ENCODE measurements at places on chromosomes 1 and 21.

DNA sequence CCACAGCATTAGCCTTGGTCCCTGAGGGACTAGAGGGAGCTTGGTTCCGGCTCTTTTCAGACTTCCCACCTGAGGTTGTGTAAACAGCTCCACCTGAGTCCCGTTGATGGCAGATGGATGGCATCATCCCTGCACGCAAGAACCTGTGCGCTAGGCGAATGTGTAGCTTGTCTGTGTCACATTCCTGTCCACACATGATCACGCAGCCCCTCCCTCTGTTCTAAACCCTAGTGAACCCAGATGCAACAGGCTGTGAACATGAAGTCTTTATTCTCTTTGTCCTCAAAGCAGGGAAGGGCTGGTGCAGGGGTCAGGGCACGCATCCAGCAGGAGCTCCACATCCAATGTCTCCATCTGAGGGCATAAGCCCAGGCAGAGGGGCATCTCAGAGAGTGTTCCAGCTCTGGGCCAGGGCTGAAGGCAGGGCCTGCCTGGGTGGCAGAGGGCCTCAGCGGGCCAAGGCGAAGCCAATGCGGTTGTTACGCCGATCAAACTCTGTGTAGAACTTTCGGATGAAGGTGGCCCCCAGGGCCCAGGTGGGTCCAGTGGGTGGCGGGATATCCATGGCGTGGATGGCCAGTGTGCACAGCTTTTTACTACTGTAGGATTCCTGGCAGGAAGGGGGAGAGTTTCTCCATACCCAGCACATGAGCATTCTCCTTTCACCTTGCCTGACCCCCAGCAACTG, 2.9 kb upstream of the ETNK2 start:
- DNase-seq: no peak

GRCh38 chr1:172054172-172054571, 212.9 kb downstream of the DNM3 start:
- DNase-seq: no peak

GRCh38 chr1:241611063-241611462, 29.1 kb downstream of the CHML start:
- DNase-seq: peak; percentile 70

- no peak for DNase-seq
These were observed 49.3 kb upstream of the AJAP1 start for GRCh38 chr1:4605158-4605557.

DNA sequence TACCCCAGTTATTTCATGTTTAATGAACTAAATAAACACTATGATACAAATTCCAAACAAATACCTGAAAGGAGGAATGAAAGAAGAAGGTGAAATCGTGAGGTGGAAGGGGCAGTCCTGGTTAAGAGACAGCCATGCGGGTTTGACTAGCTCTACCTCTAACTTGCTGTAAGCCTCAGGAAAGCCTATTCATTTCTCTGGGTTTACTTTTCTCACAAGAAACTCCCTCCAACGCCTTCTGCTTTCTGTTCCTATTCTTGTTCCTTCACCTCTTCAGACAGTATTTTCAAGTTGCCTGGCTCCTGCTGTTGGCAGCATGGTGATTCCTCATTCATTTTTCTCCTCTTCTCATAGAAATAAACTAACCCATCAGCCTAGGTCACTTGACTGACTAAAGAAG, 92.4 kb downstream of the NTPCR start:
- no peak for DNase-seq

DNA sequence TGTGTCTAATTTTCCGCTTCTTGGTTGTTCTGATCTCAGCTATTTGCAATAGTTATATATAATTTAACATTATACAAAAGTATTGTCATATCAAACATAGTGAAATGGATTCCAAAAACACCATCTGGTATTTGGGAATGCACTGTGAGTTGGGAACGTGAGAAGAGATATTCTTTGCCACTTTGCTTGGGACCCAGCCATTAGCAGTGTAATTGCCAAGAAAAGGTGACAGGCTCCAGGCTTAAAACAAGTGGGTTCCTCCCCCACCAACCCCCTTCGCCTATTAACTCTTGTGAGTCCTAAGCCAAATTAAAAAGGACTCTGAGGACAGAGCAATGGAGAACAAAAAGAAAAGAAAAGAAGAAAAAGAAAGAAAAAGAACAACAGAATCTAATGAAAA, 186.7 kb upstream of the NFIA start:
- DNase-seq: no peak

GRCh38 chr1:245217853-245218608, 63.2 kb downstream of the KIF26B start:
- no peak for DNase-seq

GRCh38 chr1:147202576-147202975, 22.6 kb downstream of the FMO5 start:
- DNase-seq: no peak

GRCh38 chr1:84387480-84388163, 10.7 kb upstream of the DNASE2B start:
- DNase-seq: no peak

DNA sequence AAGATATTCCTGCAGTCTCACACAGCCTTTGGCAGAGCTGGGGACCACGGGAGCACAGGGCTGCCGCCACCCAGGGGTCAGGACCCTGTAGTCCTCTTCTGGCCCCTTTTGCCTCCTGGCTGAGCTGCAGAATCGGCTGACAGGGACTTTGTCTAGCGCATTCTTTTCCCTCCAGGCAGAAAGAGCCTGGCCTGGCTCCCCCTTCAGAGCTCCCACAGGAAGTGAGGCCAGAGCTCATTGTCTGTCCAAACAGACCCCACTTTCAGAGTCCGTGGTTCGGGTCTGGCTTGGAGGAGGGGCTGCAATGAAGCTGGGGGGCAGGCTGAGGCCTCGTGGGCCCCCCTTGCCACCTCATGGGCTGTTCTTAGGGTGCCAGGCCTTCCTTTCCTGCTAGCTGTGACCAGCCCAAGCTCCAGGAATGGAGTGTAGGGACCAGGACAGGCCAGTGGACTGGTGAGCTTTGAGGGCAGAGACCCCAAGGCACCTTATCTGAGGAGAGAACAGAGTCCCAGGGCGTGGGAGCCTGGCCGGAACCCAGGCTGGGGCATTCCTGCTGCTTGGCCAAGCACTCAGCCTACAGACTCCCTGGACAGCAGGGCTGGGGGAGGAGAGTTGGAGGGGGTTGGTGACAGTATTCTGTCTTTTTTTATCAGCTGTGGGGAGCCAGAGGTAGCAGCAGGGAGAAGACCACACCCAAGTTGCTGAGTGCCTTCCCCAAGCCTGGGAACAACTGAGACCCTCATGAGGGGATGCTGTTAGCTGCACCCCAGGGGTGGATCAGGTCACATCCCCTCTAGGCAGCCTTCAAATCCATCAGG, 4.7 kb downstream of the CELSR2 start:
- no peak for DNase-seq

DNA sequence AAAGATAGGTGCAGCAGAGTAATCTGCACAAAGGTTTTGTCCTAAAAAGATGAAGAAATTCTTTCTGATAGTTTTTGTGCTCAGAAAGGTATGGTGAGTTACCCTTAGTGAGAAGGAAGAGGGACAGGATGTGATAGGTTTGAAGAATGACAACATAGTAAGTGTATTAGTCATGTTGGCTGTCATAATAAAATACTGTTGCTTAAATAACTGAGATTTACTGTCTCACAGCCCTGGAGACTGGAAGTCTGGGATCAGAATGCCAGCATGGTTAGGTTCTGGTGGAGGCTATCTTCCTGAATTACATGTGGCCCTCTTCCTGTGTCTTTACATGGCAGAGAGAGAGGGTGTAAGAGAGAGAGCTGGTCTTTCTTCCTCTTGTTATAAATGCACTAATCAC, 965.2 kb downstream of the TTLL7 start:
- DNase-seq: no peak

- no peak for DNase-seq
These were observed 271.6 kb downstream of the PBX1 start for GRCh38 chr1:164830628-164831027.

DNA sequence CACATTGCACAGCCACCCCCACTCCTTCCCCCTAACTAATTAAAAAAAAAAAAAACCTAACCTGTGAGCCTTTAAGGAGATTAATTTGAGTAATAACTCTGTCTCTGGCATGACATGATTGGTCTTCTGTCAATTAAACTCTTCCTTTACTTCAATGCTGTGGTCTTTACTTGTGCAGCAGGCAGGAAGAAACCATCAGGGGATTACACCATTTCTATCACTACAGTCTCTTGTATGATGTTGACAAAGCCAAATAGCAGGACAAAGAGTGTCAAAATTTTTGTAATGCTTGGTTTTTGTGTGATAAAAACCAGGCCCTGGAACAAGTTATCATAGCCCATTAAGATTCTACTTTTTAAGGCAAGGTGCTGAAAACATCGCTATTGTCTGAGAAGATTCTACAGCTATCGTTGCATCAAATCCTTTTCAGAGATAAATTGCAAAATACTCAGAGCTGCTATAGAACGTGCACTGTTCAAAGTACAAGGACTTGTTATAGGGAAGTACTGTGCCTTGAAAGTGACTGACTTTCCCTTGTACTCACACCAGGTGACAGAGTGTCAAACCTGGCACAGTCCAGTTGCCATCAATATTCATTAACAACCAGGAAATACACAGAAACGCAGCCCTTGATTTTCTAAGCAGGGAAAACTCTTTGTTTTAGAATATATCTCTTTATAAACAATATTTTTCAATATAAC, 37.7 kb downstream of the LHX9 start:
- DNase-seq: no peak

- no peak for DNase-seq
These were observed 1.3 kb downstream of the PIK3R3 start for GRCh38 chr1:46131093-46131492.

- DNase-seq: peak; percentile 58
These were observed 83.9 kb downstream of the FASLG start for GRCh38 chr1:172742599-172743500.

- peak; percentile 24 for DNase-seq
These were observed 342.7 kb upstream of the NR5A2 start for GRCh38 chr1:199684686-199685273.

DNA sequence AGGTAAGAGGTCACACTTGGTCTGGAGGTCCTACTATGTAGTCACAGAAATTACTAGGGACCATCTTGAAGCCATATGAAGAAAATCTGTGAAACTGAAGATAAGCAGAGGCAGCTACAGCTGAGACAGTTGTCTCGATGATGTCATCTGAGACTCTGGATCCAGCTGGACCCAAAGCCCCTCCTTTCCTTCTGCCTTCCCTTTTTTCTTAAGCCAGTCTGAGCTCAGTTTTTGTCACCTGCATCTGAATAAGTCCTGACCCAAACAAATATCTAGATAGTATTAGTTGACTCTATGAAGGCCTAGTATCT, 143.3 kb downstream of the ETS2 start:
- DNase-seq: no peak

GRCh38 chr21:27688773-27689172, 721.9 kb upstream of the ADAMTS5 start:
- no peak for DNase-seq

DNA sequence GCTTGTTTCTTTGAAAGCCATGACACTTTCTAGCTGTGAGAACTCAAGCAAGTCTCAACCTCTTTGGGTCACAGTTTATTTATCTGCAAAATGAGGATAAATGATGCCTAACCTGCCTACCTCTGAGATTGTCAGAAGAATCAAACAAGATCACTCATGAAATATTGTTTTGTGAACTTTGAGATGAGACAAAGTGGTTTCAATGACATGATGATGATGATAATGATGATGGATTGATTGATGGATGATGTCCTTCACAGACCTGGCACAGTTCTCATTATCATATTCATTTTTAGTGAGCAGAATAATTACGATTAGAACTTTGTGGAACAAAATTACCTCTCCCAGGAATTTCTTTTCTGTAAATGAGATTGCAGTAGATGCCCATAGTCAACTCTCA, 129.2 kb downstream of the HHIPL2 start:
- DNase-seq: no peak

GRCh38 chr1:183075861-183076260, 52.6 kb downstream of the LAMC1 start:
- DNase-seq: no peak

GRCh38 chr1:37147906-37148305, 113.6 kb upstream of the GRIK3 start:
- no peak for DNase-seq

- no peak for DNase-seq
These were observed 725 bp upstream of the ARPC5 start for GRCh38 chr1:183636334-183636682.

DNA sequence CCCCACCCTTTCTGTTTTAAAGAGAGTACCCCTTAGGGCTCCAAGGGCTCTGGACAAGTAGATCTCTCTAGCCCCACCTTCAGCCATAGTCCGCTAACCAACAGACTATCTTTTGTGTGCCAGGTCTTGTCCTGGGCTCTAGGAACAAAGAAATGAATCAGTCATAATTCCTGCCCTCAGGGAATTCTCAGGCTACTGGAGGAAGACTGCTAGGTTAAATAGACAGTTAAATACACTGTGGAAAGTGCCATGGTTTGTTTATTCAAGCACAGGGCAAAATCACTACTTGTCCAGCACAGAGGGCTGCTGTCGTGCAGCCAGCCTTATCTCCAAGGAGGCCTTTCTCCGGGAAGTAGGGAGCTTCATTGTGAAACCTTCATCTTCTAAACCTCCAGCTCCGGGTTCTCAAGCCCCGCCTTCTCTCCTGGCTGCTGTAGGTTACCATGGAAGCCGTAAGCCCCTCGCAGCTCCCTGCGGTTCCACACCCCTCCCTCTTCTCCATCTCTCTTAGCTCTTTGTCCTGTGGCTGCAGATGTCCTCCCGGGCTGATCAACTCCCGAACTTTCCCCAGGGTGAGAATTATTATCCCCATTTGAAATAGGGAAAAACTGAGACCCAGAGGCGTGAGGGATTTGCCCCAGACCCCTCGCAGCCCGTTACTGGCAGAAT, 29.8 kb downstream of the SHISAL2A start:
- DNase-seq: no peak

GRCh38 chr1:119079881-119080280, 60.6 kb downstream of the WARS2 start:
- DNase-seq: no peak

All from CD4-positive, alpha-beta T cell treated with Interleukin-15 for 4 hours (primary cell).